T-helper 2 cell treated with Interferon-gamma antibody and Interleukin-4, amounts not matched to agents 100 ng/mL and 5 ng/mL, for 36 hours (primary cell): ENCODE measurements at places on chromosomes 11 and 22. TPM values are rescaled to one million over a fixed set of nuclear protein-coding genes. Genes with fewer than 3 reads are reported as not detected.

Gene APOC3
- total RNA-seq = not detected in 2 replicates

Gene THY1
- 10.3 and 11.3 TPM in 2 replicates for total RNA-seq

Gene ZNF214
- not detected in 2 replicates for total RNA-seq

Gene ZNF280B
- total RNA-seq = 3.1 and 3.3 TPM in 2 replicates

Gene MMP20
- total RNA-seq = not detected in 2 replicates

Gene RANBP1
- total RNA-seq = 295 and 306 TPM in 2 replicates

Gene FXYD6
- not detected in 2 replicates for total RNA-seq

Gene ACR
- total RNA-seq = not detected in 2 replicates

Gene PHF21B
- not detected in 2 replicates for total RNA-seq

Gene NLRP14
- 0.11 and 0.39 TPM in 2 replicates for total RNA-seq

Gene OR52H1
- total RNA-seq = not detected in 2 replicates
